Peyer's patch (tissue), 4 donors: ENCODE measurements at places on chromosomes 4 and X. TPM values are rescaled to one million over a fixed set of nuclear protein-coding genes. Genes with fewer than 3 reads are reported as not detected.

Gene SMIM10
- total RNA-seq = not detected

Gene C4orf50
- 0.40 TPM for total RNA-seq

Gene INTU
- total RNA-seq = 14.9 TPM

Gene AFF2
- 0.18 TPM for total RNA-seq

Gene CDX4
- total RNA-seq = not detected

Gene PAGE1
- not detected for total RNA-seq

Gene MAGEB10
- not detected for total RNA-seq

Gene SSX1
- not detected for total RNA-seq
